GM23338 (cell line): ENCODE measurements at places on chromosomes 3 and 15. TPM values are rescaled to one million over a fixed set of nuclear protein-coding genes. Genes with fewer than 3 reads are reported as not detected.

DNA sequence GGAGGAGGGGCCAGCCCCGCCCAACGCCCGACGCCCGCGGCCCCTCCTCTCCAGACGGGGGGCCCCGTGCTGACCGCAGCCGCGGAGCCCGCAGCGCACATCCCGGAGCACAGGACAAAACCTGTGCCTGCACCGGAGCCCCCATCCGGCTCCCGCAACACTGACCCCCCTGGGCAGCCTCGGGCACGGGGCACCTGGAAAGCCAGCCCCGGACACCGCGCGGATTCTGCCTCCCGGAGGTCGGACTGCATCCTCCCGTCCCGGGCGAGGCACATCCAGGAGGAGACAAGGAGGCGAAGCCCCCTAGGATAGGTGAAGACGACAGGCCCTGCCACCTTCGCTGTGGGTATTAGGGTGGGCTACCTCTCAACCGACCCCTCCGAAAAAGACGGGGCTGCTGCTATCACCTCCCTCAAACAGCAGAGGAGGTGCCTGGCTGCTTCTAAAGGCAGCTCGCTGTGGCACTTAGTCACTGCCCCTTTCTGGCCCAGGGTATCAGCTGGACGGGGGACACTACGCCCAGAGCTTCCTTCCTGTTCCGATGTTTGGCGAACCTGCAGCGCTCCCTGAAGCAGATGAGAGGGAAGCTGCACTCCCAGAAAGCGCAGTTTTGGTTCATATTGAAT is 10.6 kb downstream of the XXYLT1 start:
- peak overlapping the region; percentile 92 for H3K4me3 ChIP-seq
- H3K27me3 ChIP-seq = no peaks in the 10 kb centered on the region
- H3K27ac ChIP-seq = no peak overlapping the region
- no peaks in the 10 kb centered on the region for H3K36me3 ChIP-seq
- peaks cover 23% of the 10 kb centered on the region for H3K4me1 ChIP-seq

GRCh38 chr15:98682992-98683701 is 34.8 kb downstream of the IGF1R start:
- H3K36me3 ChIP-seq = no peaks in the 10 kb centered on the region
- H3K4me1 ChIP-seq = peaks cover 76% of the 10 kb centered on the region
- H3K27ac ChIP-seq = peak overlapping the region; percentile 64
- no peak for DNase-seq
- H3K27me3 ChIP-seq = no peaks in the 10 kb centered on the region
- H3K4me3 ChIP-seq = no peak overlapping the region

GRCh38 chr3:17473761-17474160 is 268.7 kb downstream of the TBC1D5 start:
- H3K27me3 ChIP-seq = no peaks in the 10 kb centered on the region
- H3K27ac ChIP-seq = no peak overlapping the region
- H3K4me3 ChIP-seq = no peak overlapping the region
- no peaks in the 10 kb centered on the region for H3K36me3 ChIP-seq
- H3K4me1 ChIP-seq = no peaks in the 10 kb centered on the region

DNA sequence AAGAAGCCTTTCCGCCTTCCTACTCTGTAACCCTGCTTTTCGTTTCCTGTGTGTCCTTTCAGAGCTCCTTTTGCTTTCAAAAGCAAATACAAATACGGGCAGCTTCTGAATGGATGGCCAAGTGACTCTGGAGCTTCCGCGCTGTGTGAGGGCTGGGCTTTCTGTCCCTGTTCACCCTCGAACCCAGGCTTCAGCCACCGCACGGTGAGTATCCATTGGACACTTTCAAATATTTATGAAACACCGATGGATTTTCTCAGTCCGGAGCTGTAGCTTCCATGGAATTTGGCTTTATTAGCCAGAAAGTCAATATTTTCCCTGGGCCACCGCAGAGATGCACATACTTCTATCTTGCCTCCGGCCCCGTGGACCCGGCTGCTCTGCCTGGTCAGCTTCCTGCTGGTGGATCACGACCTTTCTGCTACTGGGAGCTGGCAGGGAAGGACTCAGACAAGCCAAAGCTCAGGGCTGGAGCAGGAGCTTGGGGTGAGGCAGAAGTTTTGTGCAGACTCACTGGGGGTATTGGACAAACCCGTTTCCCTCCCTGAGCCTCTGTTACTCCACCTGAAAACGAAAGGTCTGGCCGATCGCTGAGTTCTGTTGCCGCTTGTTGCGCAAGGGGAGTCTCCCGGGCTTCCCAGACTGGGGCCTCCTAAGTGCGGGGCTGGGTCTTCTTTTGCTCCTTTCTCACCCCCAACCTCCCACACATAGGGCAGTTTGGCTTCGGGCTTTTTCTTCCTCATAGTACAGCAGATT is 63.6 kb downstream of the LINGO1 start:
- peaks cover 19% of the 10 kb centered on the region for H3K4me1 ChIP-seq
- no peaks in the 10 kb centered on the region for H3K36me3 ChIP-seq
- H3K4me3 ChIP-seq = no peak overlapping the region
- H3K27ac ChIP-seq = 0 out of 2 replicates have a peak overlapping the region, but pooled peaks have one; percentile 26
- peak; percentile 38 for DNase-seq
- no peaks in the 10 kb centered on the region for H3K27me3 ChIP-seq

GRCh38 chr15:101213570-101213969 is 38.3 kb downstream of the CHSY1 start:
- no peaks in the 10 kb centered on the region for H3K36me3 ChIP-seq
- no peak overlapping the region for H3K27ac ChIP-seq
- no peak for DNase-seq
- H3K4me3 ChIP-seq = no peak overlapping the region

GRCh38 chr3:163573324-163573723 is 1505.0 kb downstream of the SI start:
- DNase-seq = no peak
- no peaks in the 10 kb centered on the region; the same call in 1 of the 2 replicates for H3K36me3 ChIP-seq
- no peak overlapping the region for H3K27ac ChIP-seq
- no peaks in the 10 kb centered on the region for H3K27me3 ChIP-seq

Gene CPOX
- total RNA-seq = 32.5 and 38.3 TPM in 2 replicates

Gene PLA2G4E
- not detected in 2 replicates for total RNA-seq

Gene CAV3
- not detected in 2 replicates for total RNA-seq

Gene FBXO22
- total RNA-seq = 79.8 and 89.8 TPM in 2 replicates
